Cortex of kidney (tissue), 1 donor: ENCODE measurements at places on chromosomes 2 and 18.

GRCh38 chr2:69149631-69150215 lies 136.7 kb downstream of the ANTXR1 start:
- DNase-seq = no peak

- DNase-seq = no peak
These were observed 156.5 kb downstream of the NAPG start for GRCh38 chr18:10682368-10682714.

DNA sequence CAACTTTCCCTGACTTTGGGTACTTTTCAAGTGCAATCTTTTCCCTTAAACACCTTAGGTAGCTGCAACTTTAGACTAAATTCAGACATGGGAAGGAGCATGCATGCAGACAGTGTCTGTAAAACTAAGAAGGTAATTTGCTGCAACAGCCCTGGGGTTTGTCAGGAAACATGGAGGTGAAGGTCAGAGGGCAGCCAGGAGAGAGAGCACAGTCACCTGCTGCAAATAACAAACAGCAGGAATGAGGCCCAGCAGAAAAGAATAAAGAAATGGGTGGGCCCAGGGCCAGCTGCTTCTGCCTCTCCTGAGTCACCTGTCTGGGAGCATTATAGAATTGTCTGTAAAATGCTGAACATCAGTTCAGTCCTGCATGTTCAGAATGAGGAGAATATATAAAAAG lies 35.2 kb downstream of the MTHFD2 start:
- no peak for DNase-seq

DNA sequence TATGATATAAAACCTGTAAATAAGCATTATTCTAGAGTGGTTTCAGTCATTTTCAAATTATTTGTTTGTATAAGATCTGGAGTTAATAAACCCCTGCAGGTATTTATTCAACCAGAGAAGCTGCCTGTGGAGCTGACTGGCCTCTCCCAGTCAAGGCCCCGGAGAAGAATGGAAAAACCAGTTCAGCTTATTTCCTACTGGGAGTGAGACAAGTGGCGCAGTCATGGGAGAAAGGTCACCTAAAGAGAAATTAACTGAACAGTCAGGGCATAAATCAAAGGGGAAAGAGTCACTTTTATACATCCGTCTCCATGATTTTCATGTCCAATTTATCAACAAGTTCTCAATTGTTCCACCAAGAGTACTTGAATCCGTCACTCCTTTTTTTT lies 240.9 kb downstream of the RNF152 start:
- DNase-seq = no peak

- no peak for DNase-seq
These were observed 184.2 kb downstream of the WDR7 start for GRCh38 chr18:56835331-56835730.

DNA sequence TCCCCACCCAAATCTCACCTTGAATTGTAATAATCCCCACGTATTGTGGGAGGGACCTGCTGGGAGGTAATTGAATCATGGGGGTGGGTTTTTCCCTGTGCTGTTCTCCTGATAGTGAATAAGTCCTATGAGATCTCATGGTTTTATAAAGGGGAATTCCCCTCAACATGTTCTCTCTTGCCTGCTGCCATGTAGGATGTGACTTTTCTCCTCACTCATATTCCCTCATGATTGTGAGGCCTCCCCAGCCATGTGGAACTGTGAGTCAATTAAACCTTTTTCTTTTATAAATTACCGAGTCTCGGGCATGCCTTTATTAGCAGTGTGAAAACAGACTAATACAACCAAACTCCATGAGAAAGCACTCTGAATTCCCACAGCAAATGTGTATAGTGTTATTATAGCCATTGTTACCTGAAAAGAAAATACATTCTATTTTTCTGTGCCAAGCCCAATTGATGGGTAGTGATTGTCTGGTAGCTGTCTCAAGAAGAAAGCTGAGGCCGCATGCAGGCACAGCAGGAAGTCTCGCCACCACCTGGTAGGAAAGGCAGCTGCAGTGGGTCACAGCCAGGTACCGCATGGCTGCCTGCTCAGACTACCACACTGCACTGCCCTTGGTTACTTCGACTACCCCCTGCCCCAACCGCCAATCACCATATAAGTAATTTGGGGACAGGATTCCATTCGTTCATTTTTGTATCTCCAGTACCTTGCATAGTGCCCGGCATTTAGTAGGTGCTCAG lies 10.3 kb upstream of the ZBTB7C start:
- no peak for DNase-seq

DNA sequence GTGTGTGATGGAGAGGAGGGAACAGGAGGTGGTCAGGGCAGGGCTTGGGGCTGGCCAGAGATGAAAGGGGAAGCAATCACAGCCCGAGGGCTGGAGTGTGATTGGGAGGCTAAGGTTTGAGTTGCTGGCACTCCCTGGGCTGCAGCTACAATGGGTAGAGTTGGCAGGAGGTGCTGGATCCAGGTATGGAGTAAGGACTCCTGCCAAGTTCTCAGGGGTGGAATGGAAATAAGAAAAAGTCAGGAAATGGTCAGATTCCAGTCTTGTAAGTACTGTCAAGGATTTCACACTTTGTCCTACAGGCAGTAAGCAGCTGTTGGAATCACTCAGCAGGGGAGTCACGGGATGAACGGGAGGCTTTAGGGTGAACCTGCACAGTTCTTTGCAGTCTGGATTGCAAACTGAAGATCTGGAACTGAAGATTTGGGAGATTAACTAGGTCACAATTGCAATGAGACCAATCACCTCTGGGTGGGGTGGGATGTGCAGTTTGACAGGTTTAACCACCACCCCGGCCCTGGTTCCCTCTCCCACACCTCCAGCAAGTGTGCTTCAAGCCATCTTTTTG lies 10.9 kb upstream of the INPP5D start:
- no peak for DNase-seq

DNA sequence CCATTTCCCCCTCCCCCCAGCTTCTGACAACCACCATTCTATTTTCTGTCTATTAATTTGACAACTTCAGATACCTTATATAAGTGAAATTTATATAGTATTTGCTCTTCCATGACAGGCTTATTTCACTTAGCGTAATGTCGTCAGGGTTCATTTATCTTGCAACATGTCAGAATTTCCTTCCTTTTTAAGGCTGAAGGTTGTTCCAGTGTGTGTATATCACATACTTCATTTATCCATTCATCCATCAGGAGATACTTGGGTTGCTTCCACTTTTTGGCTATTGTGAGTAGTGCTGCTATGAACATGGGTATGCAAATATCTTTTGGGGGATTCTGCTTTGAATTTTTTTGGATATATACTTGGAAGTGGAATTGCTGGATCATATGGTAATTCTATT lies 7.4 kb downstream of the BCL2L11 start:
- no peak for DNase-seq

GRCh38 chr2:235521844-235522243 lies 28.0 kb downstream of the AGAP1 start:
- no peak for DNase-seq

- no peak for DNase-seq
These were observed 39.5 kb downstream of the SDC1 start for GRCh38 chr2:20185176-20186022.

DNA sequence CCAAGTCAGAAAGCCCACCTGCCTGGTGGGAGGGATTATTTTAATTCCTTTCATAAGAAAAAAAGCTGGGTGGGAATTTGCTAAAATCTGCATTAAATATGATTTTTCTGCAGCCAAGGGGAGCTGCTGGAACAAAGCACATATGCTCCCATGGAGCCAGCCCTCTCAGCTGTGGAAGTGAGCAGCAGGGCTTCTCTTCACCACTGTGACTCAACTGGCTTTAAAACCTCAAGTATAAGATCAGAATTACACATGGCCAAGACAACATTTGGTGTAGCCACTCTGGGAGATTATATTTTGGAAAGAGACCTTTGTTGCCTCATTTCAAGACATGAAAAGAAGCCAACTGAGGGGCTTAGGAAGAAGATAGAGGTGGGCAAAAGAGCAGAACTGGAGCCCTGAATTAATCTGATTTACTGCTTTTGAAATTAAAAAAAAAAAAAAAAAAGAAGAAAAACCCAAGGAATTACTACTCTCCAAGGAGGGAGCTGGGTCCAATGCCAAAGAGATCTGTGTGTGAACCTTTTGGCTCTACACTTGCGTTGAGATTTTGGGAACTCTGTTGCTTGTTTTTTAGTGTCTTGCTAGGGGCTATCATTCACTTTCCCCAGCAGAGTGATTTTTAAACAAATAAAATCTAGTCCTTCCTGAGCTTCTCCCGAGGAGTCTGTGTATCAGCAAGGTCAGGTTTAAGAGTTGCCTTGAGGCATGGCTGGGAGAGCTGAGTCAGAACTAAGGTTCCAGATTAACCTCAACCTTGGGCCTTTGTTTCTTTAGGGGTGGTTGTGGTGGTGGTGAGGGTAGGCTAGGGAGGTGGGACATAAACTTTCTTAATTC lies 6.0 kb downstream of the LHCGR start:
- no peak for DNase-seq

DNA sequence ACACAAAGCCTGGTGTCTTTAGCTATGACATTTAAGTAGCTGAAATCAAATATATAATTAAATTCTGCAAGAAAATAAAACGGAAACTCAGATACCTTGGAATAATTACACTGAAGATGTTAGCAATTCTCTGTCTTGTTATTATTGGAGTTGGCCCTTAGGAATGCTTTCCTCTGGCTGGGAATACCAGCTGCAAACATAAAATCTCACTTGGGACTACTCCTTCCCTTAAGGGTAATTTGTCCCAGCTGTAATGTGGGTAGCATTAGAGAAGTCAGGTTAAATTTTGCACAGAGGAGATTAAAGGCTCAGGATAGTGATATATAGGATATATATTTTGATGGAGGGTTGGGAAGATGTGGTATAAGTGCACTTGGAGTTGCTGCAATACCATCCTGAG lies 37.3 kb upstream of the GRP start:
- no peak for DNase-seq

DNA sequence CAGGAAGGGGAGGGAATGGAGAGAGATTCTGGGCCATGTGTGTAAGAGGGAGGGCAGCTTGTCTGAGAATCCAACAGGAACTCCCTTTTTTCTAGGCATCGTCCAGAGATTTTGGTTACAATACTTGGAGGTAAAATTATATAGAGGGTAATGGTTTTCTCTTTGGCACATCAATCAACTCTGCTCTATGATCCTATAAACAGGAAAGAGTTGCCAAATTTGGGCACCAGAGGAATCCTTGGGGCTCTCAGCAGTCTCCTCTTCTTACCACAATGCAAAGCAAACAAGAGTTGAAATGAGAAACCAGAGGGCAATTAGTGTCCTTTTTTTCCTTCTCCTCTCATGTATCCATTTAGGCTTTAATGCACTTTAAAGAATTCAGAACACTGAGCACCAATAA lies 243.4 kb downstream of the SLC8A1 start:
- no peak for DNase-seq

DNA sequence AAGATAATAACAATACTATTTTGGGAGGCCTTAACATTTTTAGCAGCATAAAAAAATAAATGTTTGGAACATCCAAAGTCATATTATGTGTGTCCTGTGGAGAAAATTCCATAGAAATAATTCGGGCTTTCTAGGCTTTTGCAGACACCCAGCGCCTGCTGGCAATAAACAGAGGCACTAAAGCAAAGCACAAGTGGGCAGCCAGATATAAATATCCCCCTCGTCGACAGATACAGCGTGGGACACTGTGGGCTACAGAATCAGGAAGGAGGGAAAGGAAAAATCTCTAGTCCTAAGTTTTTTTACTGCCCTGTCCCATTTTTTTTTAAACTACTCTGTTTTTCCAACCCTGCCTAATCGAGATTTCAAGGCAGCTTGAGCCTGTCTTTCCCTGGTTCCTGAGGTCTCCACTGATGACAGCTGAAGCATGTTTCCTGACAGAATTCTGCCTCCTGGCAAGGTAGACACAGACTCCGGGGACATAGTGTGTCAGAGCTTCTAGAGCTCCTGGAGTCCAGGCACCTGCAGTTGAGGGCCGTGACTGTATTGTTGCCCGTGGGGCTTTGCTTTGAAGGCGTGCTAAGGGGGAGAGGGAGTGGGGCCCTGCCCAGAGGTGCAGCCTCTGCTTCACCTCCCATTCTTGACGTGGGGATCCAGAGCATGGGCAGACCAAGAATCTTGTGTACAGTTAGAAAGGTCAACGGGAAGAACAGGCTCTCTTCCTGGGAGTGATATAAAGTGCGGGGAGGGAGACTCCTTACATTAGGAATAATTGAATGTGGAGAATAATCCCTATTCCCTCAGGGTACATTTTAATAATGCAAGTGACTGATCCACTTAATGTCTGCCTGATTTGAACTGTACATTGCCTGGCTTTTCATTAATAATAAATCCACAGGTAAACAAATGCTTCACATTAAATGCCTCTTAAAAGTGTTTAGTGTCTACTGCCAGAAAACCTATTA lies 232.3 kb downstream of the DCC start:
- no peak for DNase-seq

GRCh38 chr2:205880048-205880447 lies 197.7 kb downstream of the NRP2 start:
- DNase-seq = no peak

DNA sequence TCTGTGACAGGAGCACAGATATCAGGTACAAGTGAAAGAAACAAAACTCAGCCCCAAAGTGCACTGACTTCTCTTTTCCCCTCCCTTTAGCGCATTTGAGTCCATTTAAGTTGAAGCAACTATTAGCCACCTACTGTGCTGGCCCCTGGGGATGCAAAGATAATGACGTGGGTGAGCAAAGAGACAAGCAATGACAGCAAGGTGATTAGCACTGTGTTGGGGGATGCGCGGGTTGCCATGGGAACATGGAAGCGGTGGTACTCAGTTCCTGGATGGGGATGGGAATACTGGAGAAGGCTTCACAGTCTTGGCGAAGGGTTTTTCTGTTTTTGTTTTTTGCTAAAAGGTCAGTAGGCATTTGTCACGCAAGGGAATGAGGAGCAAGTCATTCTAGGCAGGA lies 205.8 kb downstream of the LDLRAD4 start:
- no peak for DNase-seq

GRCh38 chr2:183993052-183993451 lies 605.3 kb upstream of the ZNF804A start:
- DNase-seq = no peak

DNA sequence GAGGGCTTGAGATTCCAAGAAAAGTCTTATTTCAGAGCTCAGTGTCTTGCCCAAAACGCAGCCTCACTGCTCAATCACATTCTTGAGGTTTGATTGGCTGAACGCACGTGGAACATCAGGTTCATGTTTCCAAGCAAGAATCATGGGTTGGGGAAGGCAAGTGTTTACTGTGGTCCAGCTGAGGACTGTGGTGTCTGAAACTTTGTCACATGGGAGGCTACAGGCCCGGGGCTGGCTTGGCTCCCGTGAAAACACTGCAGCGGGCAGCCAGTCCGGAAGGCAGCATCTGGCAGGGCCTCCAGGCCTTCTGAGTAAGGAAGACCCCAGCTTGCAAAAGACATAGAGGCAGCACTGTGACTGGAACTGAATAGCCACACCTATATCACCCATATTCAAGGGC lies 84.7 kb downstream of the POLR1A start:
- no peak for DNase-seq

- DNase-seq = no peak
These were observed 134.6 kb downstream of the MBD2 start for GRCh38 chr18:54089749-54090459.

DNA sequence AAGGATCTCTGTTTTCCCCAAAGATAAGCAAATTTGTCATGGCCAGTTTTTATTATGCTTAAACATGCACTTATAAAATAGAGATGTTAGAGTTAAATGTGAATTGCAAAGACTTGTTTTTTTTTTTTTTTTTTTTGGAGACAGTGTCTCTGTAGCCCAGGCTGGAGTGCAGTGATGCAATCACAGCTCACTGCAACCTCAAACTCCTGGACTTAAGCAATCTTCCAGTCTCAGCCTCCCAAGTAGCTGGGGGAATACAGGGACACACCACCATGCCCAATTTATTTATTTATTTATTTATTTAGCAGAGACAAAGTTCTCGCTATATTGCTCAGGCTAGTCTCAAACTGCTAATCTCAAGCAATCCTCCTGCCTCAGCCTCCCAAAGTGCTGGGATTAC lies 15.1 kb downstream of the PHOSPHO2 start:
- DNase-seq = no peak

GRCh38 chr18:697012-697411 lies 15.4 kb downstream of the ENOSF1 start:
- DNase-seq = no peak
